ENCODE measurements at places on chromosomes 1 and 21.

DNA sequence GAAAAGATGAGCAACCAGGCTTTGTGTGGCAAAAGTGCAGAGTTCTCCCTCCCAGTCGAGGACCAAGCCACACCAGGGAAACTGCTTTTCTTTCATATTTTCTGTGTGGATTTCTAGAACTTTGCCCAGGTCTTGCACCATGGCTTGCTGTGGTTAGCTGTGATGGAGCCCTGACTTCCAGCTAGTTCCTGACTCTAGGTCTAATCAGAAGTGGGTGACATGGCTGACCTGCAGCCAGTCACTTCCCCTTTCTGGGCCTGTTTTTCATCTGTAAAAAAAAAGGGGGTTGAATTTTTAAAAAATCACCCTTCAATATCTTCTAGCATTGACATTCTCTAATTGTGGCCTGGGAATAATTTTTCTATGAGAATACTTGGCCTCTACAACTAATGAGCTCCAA, 491.2 kb upstream of the USP24 start:
- no peak for DNase-seq

DNA sequence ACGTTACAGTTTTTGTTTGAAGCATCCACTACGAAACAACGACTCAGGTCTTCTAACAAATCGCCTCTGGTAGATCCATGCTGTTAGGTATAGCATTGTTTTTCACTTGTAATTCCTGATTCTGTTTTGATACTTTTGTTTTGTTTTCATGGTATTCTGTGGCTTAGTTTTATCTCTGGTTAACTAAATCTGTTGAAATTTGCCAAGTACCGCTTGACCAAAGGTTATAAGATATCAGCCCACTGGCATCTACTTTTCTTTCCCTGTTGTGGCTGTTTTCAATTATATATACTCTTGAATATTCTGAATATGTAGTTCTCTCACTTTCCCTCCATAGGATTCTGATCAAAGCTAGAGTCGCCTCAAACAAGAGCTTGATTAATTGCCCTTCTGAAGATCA, 274.8 kb upstream of the C1orf105 start:
- DNase-seq = no peak

DNA sequence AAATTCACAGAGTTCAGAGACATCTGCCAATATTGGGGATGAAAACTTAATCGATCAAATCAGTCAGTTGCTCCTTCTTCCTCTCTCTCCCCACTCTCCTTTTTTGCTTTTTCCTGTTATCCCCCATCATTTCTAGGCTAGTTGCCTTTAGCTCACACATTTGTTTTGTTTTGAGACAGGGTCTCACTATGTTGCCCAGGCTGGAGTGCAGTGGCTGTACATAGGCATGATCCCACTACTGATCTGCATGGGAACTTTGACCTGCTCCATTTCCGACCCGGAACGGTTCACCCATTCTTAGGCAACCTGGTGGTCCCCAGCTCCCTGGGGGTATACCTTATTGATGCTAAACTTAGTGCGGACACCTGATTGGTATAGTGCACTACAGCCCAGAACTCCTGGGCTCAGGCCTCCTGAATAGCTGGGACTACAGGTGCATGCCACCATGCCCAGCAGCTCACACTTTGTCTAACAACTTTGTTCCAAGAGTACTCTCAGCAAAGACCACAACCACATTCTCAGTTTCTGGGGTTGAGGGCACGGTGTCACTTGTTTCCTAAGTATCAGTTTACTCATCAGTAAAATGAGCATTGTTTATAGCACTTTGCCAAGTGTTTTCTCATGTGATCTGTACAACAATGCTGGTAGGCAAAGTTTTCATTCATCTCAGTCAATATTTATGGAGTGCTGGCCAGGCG, 6.7 kb upstream of the ELOA start:
- DNase-seq = no peak

DNA sequence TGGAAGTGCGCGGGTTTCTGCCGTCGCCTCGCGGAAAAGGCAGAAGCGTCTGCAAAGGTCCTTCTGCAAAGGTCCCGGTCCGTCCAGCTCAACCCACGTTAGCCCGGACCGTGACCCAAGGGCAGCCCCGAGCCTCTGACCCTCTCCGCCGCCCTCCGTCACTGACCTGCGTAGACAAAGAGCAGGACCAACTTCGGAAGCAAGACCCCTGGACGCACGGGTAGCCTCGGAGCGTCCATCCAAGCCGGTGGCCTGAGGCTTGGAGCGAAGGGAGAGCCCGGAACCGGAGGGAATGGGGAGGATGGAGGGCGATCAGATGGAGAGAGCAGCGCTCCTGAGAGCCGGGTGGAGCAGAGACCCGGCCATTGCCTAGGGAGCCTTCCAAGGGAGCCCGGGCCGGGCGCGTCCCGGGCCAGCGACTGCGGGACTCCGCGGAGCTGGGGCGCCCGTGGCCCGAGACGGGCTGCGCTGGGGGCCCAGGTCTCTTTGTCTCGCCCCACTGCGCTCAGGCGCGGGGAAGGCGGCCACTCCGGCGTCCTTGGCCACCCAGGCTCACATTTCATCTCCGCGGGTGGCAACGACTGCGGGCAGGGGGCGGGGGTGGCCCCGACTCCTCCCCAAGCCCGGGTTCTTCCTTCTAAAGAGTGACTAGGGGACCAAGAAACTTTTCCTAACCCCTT, at the start of gene CYYR1:
TSS of gene CYYR1 (minus strand) at position 585 of the 680 bp plus-strand sequence. CDS start at position 239, 346 bp downstream.
- DNase-seq = no peak

DNA sequence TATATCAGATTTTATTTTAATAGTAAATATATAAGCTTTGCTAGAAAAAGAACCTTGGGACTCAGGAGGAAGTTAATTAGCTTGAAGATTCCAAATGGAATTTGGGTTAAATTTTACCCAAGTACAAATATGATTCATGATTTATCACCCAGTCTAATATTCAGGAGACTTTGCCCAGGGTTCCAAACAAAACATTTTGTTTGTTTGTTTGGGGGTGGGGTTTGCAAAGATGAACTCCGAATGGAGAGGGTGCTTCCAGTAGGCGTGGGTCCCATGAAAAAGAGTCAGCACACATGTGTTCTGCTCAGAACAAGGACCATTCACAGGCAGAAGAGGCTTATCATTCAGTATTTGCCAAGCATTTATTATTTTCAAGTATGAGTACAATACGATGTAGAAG, 23.5 kb downstream of the KCNT2 start:
- no peak for DNase-seq

DNA sequence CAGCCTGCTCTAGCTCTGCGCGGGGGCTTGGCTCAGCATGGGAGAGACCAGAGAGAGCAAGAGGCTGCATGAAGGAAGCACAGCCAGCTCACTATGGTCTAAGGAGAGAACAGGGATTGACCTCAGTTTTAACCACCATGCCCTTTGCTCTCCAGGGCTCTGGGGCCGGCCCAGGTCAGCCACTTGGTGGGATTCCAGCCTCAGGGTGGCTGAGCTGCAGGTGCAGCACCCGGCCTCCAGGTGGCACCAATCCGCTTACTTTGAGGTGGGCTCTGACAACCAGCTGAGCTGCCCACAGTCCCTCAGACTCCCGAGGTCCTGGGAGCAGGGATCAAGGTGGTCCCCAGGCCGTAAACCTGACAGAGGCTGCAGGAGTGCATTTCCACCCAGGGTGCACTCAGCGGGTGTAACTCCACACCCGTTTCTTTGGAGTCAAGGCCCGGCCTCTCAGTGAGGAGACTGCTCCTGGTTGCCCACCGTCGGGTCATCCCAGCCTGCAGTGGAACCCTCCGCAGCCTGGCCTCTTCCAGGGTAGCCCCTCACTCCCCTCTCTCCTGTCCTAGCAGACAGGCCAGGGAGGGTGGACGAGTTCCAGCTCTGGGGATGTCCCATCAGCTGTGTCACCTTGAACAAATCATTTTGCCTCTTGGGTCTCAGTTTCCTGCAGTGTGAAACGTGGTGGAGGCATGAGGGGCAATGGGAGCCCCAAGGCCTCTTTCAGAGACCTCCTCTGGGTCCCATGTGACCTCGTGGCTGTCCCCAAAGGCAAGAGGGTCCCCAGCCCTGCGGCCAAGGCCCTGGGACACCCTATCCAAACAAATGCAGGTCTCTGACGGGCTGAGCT, 607 bp upstream of the LGR6 start:
- DNase-seq = peak; percentile 45

GRCh38 chr1:102434421-102434820, 437.7 kb upstream of the OLFM3 start:
- no peak for DNase-seq

DNA sequence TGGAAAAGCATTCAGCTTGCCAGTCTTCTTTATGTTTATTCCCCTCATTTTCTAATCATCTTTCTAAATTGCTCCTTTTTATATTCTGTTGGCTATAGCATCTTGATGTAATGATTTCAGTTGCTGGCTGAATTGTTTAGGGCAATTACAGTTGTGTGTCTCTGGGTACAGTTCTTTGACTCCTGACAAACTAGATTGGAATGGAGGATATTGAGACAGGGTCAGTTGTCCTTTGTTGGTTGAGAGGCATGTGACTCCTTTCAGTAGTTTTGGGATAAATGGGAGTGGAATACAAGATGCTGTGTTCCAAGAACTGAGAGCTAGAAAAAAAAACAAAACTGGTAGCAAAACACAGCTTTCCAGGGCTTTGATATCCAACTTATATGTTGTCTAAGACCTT, 1.5 kb downstream of the CENPF start:
- no peak for DNase-seq

DNA sequence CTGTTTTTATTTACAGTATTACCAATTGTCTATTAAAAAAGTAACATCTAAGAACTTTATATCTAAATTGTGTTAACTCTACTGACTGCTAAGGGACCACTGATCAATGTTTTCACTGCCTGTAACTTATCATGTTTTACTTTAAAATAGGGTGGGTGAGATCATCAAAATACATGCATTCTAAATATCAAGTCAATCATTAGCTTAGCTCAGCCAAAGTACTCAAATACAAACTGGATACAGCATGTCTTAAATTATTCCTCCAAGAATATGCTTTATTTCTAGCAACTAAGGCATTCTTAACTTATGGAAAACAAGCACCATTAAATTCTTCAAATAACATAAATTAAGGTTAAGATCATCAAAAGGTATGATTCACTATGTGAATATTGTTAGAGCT, 638.7 kb upstream of the RGS18 start:
- no peak for DNase-seq

DNA sequence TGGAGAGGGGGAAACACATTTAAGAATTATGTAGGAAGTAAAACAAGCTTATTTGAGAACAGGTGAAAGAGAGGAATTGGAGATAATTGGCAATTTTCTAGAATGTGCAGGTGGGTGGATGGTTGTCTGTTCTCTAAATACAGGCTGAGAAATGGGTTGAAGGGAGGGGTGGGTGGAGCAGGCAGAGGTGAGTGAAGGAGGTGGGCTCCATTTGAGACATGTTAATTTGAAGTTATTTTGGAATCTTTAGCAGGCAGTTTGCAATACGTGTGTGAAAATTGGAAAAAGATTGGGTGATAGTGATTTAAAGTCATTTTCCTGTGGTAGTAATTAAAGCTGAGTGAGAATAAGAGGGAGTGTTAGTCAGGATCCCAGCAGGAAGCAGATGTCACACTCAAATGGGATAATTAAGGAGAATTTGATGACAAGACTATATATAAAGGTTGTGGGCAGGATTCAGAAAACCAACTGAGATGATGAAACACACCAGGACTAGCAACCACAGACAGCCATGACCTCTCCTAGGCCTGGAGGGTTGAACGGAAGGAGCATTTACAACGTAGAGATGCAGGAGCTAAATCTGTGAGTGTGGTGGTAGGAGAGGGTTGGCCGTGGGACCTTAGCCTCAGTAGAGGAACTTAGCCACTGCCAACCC, 40.6 kb downstream of the CHRM3 start:
- no peak for DNase-seq

DNA sequence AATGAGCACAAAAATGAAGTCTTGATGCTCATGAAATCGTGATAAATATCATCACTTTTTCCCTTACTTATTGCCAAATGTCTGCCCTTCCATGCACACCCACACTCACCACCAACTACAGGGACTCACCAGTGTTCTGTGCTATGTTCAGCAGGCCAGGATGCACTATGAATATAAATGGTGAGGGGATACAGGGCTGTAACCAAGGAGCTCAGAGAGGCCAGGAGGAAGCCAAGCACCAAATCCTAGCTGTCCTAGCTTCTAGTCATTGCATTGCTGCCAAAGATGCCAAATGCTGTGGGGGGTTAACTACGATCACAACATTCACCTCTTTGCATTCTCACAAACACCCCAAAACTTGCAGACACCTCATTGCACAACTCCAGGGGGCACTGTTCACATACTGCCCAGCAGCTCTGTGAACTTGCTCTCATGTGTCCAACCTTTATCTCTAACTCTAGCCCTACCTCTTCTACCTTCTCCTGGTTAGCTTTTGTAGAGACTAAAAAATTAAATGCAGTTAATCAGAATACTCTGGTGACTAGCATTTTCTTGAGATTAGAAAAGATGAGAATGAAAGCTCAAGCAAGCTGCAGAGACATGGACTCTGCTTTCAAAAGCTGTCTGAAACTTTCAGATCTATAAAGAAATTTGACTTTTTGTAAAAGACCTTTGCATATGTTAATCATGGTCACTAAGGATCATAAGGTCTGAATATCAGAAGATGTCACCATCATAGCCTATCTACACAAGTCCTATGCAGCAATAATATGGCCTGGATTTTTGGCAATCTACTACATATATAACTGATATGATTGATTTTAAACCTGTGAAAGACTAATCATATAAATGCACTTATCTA, 13.9 kb upstream of the KIF14 start:
- no peak for DNase-seq

DNA sequence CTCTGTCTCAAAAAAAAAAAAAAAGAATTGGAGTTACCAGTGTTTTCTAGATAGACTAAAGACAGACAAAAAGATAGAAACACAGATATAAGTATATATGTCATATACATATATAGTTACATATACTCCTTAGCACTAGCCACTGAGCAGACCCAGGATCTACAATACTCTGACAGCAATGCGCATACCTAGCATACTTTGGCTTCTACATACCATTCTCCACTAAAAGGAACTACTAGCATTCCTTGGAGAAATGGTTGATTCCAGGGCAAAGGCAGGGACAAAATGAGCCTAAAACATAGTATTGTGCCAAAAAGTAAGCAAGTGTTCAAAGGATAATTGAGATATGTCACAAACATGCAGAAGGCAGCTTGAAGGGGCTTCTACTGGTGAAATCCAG, 22.7 kb downstream of the SYNJ1 start:
- DNase-seq = no peak

- no peak for DNase-seq
These were observed 9.4 kb downstream of the EPHA2 start for GRCh38 chr1:16146279-16147155.

GRCh38 chr1:1181938-1182410, 8.3 kb downstream of the TTLL10 start:
- DNase-seq = no peak

- no peak for DNase-seq
These were observed 679.8 kb upstream of the ADAMTS5 start for GRCh38 chr21:27646691-27647090.
